ENCODE measurements at places on chromosomes 6 and 20.

- no peak for DNase-seq
Observed at GRCh38 chr6:145406783-145407182, 328.5 kb downstream of the EPM2A start.

DNA sequence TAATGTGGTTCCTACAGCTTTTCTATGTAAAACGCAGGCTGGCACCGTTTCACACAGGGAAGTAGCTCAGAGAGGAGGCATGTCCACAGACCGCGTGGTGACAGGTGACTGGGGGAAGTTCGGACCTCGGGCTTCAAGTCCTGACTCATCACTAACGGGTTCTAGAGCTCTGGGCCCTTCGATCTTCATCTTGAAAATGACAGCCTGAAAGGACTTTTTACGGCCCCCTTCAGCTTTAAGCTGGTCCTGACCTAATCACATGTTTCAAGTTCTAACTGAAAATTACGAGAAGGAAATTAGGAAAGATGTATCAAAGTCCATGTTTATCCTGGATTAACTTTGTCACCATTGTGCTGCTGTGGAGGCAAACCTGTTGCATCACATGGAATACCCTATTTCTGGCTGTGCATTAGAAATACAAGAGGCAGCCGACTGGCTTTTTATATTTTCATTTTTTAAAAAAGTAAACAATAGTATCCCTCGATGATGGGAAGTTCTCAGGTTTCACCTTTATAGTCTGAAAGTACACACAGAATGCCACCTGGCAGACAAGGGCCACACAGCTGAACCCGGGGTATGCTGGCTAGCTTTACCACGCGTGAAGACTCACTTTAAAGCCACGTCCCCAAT is 2.0 kb downstream of the MAN1A1 start:
- DNase-seq: peak; percentile 47

- no peak for DNase-seq
Observed at GRCh38 chr6:37481711-37482605, 17.7 kb downstream of the CCDC167 start.

- no peak for DNase-seq
Observed at GRCh38 chr20:5080384-5080877, 39.3 kb downstream of the PCNA start.

GRCh38 chr6:29992807-29993206 is 50.5 kb downstream of the HLA-A start:
- no peak for DNase-seq

Data from GM12864 (cell line).